ENCODE measurements at places on chromosomes 3 and 15.

- no peak for DNase-seq
These were observed 154.6 kb downstream of the PTPRG start for GRCh38 chr3:61715886-61716527.

- no peak for DNase-seq
These were observed 55.8 kb upstream of the SETMAR start for GRCh38 chr3:4247391-4247790.

- no peak for DNase-seq
These were observed 58.5 kb downstream of the DPH6 start for GRCh38 chr15:35487417-35487816.

GRCh38 chr3:182115328-182116015 is 403.7 kb downstream of the SOX2 start:
- DNase-seq: no peak

- DNase-seq: no peak
These were observed 23.1 kb upstream of the CFAP161 start for GRCh38 chr15:81111018-81111417.

DNA sequence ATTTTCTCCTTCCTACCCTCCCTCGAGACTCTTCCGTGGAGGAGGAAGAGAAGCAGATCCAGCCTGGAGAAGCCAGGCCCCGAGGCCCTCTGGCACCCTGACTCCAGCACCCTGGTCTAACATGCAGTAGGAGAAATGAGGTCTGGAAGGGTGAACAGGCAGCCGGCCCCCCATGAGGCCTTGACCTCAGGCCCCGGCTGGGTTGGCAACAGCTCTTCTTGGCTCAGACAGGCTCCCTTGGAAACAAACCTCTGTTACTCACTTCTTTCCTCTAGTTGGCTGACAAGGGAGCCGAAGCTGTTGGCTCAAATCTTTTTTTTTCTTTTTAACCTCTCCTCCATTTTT is 73.4 kb downstream of the CPN2 start:
- DNase-seq: no peak

- DNase-seq: no peak
These were observed 23.3 kb downstream of the GRIP2 start for GRCh38 chr3:14516738-14517345.

DNA sequence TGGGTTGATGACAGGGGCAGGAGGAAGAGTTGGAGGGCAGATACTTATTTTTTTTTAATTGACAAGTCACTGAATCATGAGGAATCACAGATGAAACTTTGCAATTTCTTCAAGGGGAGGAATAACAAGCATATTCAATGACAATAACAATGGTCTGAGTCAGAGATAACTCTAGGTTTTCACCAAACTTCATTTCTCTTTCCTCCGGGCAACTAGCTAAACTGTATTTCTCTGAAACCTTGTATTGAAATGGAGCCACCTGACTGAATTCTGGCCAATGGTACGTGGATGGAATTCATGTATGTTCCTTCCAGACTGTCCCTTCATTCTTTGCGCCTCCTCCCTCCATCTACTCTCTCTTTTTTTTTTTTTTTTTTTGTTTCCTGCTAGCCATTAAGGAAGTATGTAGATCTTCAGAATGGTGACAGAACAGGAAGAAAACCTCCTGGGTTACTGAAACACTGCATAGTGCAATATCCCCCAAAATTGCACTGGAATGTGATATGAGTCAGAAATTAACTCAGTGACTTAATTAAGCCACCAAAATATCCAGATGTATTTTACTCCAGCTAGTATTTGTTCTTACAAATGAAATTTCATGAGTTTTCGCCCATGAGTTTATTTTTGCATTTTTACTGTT is 495.4 kb downstream of the OTOL1 start:
- no peak for DNase-seq

DNA sequence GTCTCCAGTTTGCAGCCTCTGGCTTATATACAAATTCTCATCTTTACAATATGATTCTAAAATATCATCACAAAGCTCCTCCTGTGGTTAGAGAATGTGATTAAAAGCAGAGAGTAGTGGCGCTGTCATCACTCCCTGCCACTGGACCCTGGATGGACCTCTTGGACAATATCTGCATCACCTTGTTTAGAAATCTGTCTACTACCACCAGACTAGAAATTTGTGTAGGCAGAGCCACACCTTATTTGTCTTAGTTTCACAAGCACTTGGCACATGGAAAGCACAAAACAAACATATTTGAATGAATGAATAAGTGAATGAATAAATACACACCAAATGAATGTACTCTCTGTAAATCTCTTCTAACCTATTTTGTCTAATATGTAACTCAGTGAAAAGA is 68.1 kb downstream of the IMPG2 start:
- no peak for DNase-seq

DNA sequence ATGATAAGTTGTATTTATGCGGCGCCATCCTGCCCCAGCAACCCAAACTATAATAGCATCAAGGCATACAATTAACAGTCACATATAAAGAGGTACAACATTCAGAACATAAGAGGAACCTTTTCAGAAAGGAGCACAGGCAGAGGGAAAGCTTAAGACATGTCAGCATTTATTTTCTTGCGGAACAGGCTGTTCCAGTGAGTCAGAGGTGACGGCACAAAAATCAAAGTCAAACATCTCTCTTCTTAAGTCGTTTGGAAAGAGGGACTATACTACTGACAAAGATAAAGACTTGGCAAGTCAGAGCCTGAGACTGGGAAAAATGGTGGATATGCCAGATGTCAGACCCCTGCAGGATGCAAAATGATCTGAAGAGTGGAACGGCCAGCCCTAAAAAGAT is 128.4 kb downstream of the CTNNB1 start:
- DNase-seq: no peak

DNA sequence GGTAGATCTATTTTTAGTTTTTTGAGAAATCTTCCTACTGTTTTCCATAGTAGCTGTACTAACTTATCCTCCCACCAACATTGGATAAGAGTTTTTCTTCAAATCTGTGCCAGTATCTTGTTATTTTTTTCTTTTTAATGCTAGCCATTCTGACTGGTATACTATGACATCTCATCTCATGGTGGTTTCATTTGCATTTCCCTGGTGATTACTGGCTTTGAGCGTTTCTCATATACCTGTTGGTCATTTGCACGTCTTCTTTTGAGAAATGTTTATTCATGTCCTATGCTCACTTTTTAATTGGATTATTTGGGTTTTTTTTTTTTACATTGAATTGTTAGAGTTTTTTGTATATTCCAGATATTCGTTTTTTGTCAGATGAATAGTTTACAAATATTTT is 398.1 kb downstream of the OCA2 start:
- no peak for DNase-seq

DNA sequence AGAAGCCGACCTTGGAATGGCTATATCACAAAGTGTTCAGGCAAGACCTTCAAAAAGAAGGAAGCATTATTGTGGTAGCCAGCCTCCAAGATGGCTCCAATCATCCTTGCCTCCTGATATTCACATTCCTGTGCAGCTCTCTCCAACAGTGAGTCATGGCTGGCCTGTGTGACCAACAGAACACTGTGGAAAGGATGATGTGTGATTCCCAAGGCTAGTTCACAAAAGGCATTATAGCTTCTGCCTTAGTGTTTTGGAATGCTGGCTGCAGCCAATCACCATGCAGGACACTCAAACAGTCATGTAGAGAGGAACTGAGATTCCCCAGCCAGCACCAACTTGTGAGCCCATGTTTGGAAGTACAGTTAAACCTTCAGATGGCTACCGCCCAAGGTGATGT is 102.6 kb downstream of the EFL1 start:
- DNase-seq: peak; percentile 93

DNA sequence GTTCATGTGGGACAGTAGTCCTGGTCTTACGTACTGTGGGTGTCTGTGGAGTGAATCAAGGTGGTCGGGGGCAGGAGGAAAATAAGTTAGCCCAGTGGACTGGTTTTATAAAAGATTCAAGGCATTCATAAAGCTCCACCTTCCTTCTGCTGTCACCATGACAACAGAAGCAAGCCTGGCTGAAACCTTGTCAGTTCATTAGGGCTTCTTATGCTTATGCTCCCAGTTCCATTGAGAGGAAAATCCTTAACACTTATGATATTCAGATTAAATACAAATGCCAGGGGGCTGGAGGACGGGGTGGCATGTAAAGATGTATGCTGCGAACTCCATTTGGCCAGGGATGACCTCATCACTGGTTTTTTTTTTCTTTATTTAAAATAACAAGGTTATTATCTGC is 283.1 kb upstream of the ATP10A start:
- no peak for DNase-seq

DNA sequence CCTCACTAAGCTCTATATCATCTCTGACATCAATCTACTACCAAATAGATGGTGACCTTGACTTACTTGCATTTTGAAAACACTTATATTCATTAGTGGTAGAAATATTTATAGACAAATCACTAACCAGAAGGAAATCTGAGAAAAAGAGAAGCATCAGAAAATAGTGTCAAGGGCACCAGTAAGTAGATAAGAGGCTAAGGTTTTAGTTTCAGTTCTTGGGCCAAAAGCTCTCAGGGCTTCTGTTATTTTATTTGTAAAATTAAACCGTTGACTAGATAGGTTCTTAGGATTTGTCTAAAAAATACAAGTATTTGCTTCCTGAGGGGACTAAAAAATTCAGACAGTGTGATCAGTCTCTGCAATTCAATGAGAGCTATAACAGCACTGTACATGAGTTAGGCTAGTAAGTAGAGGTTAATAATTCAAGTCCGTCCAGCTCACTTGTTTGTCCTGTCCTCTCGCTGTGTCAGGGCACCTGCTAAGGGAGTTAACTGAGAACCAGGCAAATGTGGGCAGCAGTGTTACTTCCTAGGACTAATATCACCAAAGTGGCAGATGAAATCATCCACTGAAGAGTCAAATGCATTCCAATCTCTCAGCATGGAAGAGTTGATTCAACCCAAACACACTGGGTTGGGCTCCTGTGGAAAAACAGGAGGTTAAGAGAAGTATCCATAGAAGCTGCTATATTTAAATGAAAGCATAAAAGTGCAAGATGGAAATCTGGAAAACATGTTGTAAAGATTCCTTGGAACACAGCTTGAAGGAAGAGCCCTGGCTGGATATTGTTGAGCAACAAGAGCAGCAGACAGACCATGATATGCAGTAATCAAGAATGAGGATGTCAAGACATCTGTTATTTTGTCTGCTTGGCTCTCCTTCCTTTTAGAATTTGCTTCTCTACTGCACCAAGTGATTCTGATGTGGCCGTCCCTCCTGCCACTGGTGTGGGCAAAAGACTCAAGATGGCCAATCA is 134.9 kb upstream of the ZBTB20 start:
- no peak for DNase-seq

- no peak for DNase-seq
These were observed 10.6 kb downstream of the THUMPD3 start for GRCh38 chr3:9373465-9373864.
